ENCODE measurements at places on chromosomes 7 and 10.

- DNase-seq: no peak
These were observed 457.5 kb downstream of the ACTR3B start for GRCh38 chr7:153217032-153217431.

GRCh38 chr10:130354573-130354954, 218.4 kb downstream of the GLRX3 start:
- no peak for DNase-seq

DNA sequence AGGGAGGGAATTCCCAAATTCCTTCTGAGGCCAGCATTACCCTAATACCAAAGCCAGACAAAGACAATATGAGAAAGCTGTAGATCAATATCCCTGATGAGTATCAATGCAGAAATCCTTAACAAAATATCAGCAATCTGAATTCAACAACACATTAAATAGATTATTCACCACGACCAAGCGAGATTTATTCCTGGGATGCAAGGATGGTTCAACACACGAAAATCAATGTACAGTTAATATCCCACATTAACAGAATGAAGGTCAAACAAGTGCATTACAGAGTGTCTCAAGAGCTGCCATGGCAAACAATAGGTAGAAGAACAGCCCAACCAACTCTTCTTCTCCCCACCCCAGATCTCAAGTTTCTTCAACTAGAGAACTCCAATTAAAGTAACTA, 6.1 kb downstream of the ECD start:
- no peak for DNase-seq

- DNase-seq: no peak
These were observed 29.3 kb upstream of the TTYH3 start for GRCh38 chr7:2602406-2603043.

DNA sequence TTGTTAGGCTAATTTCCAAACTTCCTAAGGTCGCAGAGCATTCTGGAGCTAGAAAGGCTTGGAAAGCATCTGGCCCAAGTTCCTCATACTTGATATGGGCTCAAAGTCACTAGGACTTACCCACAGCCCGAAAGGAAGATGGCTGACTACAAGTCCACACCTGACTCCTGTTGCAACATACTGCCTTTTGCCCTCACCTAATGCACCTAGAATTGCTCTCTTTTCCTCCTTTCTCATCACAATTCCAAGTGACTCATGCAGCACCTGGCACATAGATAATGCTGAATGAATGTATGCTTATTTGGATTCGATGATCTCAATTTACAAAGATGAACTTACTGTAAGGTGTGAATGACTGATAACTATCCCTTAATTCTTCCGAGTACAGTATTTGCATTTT, 131.5 kb downstream of the SORBS1 start:
- DNase-seq: no peak

DNA sequence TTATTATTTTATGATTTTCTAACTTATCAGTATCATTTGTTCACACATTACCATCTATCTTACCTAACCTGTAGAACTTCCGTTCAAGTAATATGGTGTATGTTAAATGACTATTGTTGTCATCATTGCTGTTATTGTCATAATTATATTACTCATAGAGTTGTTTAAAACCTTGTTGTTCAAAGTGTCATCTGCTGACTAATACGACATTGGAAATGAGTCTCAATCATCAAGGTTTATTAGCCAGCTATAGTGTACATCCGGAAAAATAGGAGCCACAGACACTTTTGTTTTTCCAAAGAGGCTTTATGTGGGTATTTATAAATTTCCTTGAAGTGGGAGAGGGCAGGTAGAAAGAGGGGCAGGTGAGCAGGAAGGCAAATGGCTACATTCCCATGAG, 386.9 kb upstream of the LRRTM3 start:
- no peak for DNase-seq

All from stimulated activated CD8-positive, alpha-beta memory T cell treated with anti-CD3 and anti-CD28 coated beads, Interleukin-15, amount 100 ng/mL, for 24 hours (primary cell).